ENCODE measurements at places on chromosomes 16 and 17.

DNA sequence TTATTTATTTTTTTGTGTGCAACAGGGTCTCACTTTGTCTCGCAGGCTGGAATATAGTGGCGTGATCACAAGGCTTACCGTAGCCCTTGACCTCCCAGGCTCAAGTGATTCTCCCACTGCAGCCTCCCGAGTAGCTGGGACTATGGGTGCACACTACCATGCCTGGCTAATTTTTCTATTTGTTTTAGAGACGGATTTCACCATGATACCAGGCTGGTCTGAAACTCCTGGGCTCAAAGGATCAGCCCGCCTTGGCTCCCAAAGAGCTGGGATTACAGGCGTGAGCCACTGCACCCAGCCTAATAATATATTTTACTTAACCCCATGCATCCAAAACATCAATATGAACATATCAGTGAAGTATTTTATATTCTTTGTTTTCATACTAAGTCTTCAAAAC, 2.0 kb downstream of the CCDC200 start:
- DNase-seq: no peak

- no peak for DNase-seq
Observed at GRCh38 chr17:67582673-67583081, 135.1 kb upstream of the NOL11 start.

DNA sequence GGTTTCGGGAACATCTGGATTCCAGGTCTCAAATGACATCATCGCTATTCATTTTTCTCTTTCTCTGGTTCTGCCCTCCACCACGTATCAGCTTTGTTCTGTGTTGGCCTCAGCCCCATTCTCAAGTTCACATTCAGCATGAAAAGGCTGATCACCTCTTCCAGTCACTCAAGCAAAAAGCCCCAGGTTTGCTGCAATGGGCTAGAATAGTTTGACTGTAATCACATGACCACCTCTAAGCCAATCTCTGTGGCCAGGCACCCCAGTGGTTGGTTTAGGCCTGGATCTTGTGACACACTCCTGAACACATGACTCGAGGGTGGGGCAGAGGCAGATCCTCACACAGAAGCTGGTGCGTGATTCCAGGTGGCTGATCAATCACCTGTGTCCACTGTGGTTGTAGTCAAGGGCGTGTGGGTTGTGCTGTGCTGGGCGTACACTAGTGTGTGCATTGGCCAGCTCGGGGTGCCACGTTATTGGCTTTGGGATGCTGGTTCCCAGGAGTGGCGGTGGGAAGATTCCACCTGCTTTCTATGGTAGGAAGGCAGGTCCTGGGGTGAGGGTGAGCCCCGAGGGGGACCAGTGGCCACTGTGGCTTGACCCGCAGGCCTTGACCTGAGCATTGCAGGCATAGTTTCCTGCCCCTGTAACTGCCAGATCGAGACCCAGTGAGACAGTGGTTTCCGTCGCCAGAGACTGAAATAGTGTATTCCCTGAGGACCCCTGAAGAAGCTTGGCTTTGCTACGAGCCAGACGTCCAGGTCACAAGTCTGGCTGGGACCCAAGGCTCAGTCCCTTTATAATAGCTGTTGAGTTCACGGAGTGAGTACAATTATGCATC, 12.0 kb downstream of the EEF2K start:
- no peak for DNase-seq

DNA sequence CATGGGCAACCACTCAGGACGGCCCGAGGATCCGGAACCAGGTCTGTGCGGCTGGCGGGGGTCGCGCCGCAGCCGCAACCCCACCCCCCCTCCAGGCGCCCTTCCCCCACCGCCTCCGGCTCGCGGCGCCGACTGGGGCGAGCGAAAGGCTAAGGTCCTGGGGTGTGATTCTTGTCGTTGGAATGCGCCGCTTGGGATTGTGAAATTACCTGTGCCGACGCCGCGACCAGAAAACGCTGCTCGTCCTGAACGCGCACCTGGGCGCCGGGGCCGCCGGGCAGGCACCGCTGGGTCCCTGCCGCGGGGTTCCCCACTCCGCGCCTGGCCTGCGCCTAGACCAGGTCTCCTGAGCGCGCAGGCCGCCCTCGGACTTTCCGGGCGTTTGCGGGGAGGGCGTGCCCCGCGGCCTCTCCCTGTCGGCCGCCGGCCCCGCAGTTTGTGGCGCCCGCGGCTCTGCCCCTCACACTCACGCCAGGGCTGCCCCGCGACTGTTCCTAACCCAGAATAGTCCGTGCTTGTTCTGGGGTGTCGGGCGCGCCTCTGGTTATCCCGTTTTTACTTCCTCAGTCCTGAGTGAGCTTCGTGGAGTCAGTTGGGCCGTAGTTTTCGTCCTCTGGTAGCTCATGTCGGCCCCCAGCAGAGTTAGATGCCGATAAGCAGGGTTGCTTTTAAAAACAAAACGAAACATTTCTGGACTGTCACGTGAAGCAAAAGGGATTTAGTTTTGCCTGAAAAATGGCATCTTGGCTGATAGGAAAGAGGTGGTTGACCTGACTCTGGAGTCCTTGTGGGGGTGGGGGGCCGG, 147.2 kb downstream of the SPECC1 start:
- DNase-seq: no peak

GRCh38 chr16:3401719-3402397, 843 bp downstream of the ZNF174 start:
- DNase-seq: no peak

- DNase-seq: no peak
Observed at GRCh38 chr17:7560172-7561027, 1.3 kb upstream of the SENP3 start.

Data from BJ (cell line).